NCI-H2107 (cell line): ENCODE measurements at places on chromosomes 16 and 17.
A peak's percentile ranks its signal among the peaks of the same experiment; 100 is the strongest.

- no peak for DNase-seq
These were observed 39.7 kb downstream of the SCPEP1 start for GRCh38 chr17:57017625-57018024.

GRCh38 chr17:8643855-8644506 is 13.5 kb upstream of the MYH10 start:
- DNase-seq: no peak

DNA sequence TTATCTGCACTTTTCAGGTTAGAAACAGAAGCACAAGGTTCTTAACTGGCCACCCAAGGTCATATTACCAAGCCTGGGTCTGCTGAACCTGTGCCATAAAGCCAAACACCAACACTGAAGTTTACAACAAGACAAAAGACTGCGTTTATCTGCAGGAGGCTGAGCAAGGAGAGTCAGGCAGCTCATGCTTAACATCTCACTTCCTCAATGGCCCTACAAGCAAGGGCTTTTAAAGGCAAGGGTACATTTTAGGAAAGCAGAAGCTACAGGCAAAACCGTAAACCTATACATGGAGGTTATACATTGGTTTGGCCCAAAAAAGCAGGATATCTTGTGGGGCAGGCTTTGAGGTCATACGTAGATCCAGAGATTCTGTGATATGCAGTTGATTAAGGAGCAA is 91.2 kb downstream of the GNAO1 start:
- no peak for DNase-seq

DNA sequence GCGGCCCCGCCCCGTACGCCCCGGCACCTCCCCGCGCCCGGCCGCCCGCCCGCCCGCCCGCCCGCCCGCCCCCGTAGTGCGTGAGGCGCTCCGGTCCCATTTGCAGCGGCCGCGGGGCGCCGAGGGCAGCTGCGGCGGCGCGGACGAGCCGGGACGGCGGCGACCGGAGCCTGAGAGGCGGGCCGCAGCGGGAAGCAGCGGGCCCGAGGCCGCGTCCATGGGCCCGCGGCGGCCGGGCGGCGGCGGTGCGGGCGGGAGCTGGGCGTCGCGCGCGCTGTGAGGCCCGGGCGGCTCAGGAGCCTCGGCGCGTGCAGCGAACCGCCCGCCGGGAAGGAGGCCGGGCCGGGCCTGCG is at the start of gene MPRIP:
Gene MPRIP (plus strand): TSS at position 74 of the 353 bp plus-strand sequence. CDS start 392 bp downstream, outside the sequence.
- no peak for DNase-seq

GRCh38 chr16:56606071-56606475 is 2.3 kb upstream of the MT2A start:
- DNase-seq: no peak

DNA sequence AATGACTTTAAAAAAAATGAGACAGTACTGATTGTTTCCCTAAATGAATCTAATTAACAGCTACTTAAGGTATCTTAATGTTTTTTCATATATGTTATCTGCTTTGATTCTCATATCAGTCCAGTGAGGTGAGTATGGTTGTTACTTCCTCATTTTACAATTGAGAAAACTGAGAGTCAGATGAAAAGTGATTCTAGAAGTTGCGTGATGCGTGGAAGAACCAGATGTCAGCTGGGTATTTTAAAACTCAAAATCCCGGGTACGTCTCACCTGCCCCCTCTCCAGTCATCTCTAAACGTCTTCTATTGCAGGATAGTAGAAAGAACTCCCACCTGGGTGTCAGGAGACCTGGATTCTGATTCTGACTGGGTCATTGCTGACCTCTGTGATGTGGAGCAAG is 89.2 kb downstream of the MAP2K6 start:
- no peak for DNase-seq

DNA sequence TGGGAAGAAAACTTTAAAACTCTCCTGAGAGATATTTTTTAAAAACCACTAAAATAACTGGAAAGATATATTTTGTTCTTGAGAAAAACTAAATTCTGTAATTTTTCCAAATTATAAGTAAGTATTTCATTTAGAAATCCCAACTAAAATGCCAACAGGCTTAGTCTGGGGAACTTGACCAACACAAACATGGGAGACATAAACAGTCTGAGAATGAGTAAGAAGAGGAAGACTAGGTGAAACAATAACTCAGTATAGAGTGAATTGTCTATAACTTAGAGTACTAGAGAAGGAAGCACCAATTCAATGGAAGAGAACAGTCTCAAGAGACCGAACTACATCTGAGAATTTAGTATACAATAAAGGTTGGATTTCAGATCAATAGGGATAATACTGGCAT is 2.9 kb downstream of the CMTM1 start:
- DNase-seq: no peak

GRCh38 chr16:85399583-85400284 is 213.4 kb upstream of the GSE1 start:
- no peak for DNase-seq

GRCh38 chr17:65099941-65100315 is 37.2 kb upstream of the RGS9 start:
- DNase-seq: no peak

DNA sequence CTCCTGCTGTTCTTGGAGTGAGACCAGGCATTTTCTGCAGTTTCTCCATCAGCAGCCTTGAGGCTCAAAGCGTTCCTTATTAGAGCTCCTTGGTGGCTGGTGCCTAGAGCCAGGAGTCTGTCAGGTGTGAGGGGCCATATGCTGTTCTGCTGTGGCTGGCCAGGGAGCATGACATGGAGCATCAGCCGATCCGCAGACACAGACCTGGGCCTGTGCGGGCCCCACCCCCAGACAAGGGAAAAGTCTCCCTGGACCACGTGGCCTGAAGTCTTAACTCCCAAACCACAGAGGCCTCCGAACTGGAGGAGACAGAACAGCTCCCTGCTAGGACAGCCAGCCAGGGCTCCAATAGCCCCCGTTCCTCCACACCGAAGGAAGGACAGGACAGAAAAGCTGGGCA is 162.7 kb upstream of the CIBAR2 start:
- DNase-seq: no peak

GRCh38 chr16:46721885-46722284 is 26.3 kb downstream of the MYLK3 start:
- no peak for DNase-seq

DNA sequence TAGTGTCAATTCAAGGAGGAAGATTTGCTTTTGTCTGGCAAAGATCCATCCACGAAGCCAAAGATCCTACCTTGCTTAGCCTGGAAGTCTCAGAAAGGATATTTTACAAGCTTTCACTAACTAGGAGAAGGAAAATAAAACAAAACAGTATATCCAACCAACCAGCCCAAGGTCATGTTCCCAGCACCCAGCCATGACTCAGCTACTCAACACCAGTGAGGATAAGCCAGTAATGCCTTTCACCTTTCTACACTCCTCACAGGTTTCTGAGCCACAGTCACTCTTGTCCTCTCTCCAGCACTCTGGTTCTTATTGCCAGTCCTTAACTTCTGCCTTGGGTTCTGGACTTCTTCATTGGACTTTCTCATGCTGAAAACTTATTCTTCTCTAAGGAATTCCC is 116.2 kb downstream of the CDH11 start:
- no peak for DNase-seq

GRCh38 chr17:41635121-41636097 is 11.0 kb upstream of the KRT17 start:
- DNase-seq: no peak

DNA sequence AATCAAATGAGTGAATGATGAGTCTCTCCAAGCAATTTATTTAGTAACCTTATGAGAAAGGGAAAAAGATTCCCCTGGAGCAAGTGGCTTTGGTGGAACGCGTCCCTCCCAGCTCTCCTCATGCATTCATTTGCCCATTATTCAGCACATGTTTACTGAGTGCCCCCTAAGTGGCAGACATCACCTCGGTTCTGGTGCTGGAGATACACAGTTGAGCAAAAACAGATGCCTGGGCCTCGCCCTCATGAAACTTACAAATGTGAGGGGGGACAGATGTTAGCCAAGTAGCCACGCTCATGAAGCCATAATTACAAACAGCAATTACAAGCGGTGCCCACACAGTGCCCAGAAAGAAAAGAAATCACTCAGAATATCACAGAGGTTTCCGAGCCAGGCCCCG is 45.1 kb upstream of the CIBAR2 start:
- DNase-seq: no peak

- no peak for DNase-seq
These were observed 108.0 kb upstream of the DNAH9 start for GRCh38 chr17:11490171-11490755.

DNA sequence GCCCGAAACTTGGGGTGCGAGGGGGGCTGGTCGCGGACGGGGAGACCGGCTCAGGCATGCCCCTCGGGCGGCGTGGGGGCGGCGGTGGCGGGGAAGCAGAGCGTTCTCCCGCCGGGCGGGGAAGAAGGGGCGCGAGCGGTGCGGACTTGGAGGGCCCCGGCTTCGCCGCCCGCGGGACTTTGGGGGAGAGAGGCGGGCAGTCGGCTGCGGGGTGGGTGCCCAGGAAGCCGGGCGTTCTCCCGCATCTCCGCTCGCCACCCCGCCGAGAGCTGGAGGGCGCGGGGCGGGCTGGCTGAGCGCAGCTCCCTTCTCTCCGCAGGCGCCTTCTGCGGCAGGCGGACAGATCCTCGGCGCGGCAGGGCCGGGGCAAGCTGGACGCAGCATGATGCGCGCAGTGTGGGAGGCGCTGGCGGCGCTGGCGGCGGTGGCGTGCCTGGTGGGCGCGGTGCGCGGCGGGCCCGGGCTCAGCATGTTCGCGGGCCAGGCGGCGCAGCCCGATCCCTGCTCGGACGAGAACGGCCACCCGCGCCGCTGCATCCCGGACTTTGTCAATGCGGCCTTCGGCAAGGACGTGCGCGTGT is 772 bp downstream of the NTN1 start:
- DNase-seq: no peak

DNA sequence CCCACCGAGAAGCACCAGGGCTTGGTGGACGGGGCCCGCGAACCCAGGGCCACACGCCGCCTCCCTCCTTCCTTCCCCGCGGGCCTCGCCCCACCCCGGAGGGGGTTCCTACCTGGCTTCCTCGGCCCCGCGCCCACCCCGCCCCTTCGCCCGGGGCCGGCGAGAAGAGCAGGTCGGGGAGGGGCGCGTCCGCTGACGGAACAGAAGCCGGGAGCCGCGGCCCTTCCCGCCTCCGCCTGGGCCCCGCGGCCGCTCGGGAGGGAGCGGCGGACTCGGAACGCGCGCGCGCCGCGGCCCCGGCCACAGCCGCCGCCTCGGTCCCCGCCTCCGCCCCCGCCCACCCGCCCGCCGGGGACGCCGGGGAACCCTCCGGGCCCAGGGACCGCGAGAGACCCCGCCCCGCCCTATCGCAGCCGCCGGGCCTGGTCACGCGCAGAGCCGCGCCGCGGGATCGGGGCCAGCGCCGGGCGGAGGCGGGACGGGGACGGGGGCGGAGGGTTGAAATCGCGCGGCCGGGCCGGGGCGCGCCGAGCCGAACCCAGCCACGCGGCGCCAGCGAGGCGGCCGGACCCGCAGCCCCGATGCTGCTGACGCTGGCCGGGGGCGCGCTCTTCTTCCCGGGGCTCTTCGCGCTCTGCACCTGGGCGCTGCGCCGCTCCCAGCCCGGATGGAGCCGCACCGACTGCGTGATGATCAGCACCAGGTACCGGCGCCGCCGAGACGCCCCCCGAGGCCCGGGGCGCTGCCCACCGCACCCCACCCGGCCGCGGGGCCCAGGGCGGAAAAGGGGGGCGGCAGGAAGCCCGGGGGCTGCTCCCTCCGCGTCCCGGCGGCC is at the start of gene TLCD3A:
Gene TLCD3A (plus strand): TSS at position 530 of the 835 bp plus-strand sequence. CDS start 52 bp downstream, at position 582.
- peak; percentile 40 for DNase-seq

DNA sequence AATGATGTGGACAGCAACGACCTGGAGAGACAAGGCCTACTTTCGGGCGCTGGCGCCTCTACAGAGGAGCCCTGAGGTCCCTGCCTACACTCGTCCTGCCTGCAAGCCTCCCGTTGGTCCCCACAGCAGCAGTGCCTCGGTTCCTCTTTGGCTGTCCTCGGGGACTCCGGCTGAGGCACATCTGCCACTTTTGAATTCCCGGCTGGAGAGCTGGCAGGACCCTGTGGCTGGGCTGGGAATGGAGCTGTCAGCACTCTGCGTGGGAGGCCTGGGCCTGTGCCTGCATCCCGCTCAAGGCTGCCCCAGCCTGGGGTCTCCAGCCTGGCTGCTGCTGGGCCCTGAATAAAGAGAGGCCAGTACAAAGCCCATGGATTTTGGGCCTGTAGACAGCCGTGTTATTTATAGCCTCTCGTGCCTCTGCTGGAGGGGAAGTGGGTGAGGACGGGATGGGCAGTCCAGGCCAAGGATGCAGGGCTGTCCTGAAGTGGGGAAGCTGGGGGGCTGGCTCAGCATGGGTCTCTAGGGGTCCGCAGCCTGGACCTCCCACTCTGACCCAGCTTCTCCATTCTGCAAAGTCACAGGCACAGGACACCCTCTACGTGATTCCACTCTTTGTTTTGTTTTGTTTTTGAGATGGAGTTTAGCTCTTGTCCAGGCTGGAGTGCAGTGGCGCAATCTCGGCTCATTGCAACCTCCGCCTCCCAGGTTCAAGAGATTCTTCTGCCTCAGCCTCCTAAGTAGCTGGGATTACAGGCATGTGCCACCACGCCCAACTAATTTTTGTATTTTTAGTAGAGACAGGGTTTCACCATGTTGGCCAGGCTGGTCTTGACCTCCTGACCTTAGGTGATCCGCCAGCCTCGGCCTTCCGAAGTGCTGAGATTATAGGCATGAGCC is 10.6 kb upstream of the SPNS2 start:
- no peak for DNase-seq

DNA sequence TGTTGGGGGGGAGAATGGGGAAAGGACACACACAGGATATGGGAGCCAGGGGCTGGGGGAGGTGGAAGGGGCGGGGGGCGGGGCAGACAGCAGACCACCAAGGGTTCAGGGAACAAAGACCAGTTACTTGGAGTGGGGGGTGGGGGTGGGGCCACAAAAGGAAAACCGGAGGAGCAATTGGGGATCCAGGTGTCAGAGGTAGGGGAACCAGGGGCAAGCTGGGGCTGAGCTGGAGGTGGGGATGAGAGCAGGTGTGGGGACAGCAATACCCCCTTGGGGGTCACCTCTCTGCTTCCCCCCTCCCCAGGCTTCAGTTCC is 1.4 kb upstream of the ORAI3 start:
- no peak for DNase-seq

- no peak for DNase-seq
These were observed 49.3 kb upstream of the CACNG4 start for GRCh38 chr17:66915204-66915611.

GRCh38 chr17:13078591-13079385 is 61.0 kb upstream of the ELAC2 start:
- no peak for DNase-seq

- no peak for DNase-seq
These were observed 41.5 kb downstream of the LDHD start for GRCh38 chr16:75074920-75075687.

GRCh38 chr17:72743037-72743467 is 349.4 kb downstream of the SLC39A11 start:
- no peak for DNase-seq

GRCh38 chr16:89613954-89614459 is 565 bp downstream of the DPEP1 start:
- DNase-seq: no peak
